Hematopoietic multipotent progenitor cell treated with erythropoietin and hydrocortisone succinate and interleukin-3 and kit ligand, for 4 days (in vitro differentiated cells): ENCODE measurements at places on chromosomes 5 and 9.

DNA sequence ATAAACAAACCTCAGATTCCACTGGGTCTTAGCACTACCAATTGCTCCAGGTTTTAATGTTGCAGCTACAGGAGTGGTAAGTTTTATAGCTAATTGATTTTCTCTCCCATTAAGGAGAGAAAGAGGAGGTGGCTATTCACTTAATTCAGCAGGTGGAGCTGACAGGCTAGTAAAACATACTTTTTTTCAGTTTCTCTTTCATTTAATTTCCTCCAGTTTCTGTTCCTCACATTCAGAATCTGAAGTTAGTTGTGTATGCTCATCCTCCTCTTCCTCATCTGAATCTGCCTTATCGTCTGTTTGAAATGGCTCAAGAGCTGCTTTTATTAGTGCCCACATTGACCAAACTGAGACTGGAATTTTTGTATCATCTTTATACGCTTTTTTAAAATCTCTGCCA is 98.0 kb downstream of the PLPPR1 start:
- DNase-seq, result no peak

GRCh38 chr5:35365758-35366157 is 135.5 kb upstream of the PRLR start:
- no peak for DNase-seq

GRCh38 chr9:119836036-119836435 is 466.8 kb upstream of the BRINP1 start:
- no peak for DNase-seq

- DNase-seq, result no peak
Observed at GRCh38 chr5:75048457-75048953, 3.9 kb downstream of the GCNT4 start.

GRCh38 chr9:3526997-3527940 is 1.5 kb upstream of the RFX3 start:
- peak; percentile 65 for DNase-seq

GRCh38 chr5:160466889-160467554 is 45.4 kb downstream of the PTTG1 start:
- DNase-seq, result peak; percentile 41

DNA sequence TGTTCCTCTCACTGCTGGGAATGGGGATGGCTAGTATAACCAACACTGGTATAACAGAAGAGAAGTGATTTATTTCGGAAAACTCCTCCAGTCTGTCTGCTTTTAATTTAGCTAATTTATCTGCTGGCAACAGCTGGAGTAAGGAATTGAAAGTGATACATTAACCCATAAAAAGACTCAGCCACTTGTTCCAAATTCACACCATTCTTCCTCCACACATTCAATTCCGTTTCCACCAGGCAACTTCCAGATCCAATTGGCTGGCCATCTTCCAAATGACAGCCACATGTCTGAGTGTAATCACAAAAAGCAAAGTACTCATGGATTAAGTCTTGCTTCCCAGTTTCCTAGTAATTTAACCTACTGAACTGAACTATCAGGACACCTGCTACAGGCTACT is 77.1 kb upstream of the RETREG1 start:
- DNase-seq, result no peak

DNA sequence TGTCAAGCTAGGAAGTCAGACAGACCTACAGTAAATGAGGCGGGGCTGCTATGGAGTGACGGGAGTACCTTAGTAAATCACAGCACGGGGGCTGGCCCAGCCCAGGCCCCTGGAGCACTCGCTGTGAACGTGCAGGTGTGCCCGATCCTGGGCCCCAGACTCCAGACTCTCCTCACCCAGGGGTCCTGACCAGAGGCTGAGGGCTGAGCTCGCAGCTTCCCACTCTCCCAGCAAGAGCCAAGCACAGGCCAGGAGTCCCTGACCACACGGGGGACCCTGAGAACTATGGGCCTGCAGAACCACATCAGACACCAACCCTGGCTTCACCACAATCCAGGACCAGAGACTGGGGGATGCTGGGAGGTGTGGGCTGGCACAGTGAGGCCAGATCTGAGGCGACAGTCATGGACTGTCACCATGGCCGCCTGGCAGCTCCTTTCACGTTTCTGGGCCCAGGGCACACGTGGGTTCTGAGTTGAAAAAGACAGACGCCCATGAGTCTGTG is 73.4 kb downstream of the ADAMTS2 start:
- DNase-seq, result no peak

- no peak for DNase-seq
Observed at GRCh38 chr9:79629721-79630120, 58.0 kb downstream of the TLE4 start.

DNA sequence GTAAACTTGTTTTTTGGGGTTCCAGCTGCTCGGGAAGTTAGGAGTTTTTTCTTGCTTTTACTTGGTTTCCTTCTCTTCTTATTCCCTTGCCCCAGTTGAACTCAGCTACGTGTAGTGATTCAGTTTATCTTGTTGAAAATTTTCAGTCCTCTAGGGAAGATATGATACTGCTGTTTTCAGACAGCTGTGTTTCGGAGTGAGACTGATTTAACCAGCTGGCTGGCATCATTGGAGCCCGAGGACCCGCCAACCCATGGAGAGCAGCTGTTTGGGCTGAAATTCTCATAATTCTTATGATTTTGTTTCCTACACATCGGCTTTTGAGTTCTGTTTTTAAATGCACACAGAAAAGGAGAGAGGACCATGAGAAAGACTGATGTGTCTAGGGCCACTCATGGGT is 271.5 kb downstream of the NR3C1 start:
- DNase-seq, result no peak

GRCh38 chr5:14234204-14234603 is 91.1 kb downstream of the TRIO start:
- no peak for DNase-seq

DNA sequence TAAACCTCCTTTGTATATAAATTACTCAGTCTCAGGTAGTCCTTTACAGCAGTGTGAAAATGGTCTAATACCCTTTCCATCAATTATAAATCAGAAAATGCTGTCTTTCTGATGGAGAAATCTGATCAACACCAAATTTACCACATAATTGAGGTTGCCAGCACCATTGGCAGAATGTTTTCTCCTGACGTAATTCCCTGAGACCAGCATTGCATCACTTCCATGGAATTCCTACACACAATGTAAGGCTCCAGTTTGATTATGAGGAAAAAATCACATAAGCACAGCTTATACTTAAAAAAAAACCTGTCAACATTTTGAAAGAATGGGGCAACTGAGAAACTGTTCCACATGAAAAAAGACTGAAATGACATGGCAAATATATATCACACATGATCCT is 618.7 kb upstream of the CDH6 start:
- DNase-seq, result no peak

- no peak for DNase-seq
Observed at GRCh38 chr9:129145841-129146292, 32.2 kb downstream of the IER5L start.

- DNase-seq, result no peak
Observed at GRCh38 chr9:80842389-80842788, 847.0 kb downstream of the TLE1 start.

- no peak for DNase-seq
Observed at GRCh38 chr5:74310997-74311930, 329.3 kb downstream of the ENC1 start.

GRCh38 chr9:112665347-112665746 is 52.6 kb downstream of the INIP start:
- peak; percentile 28 for DNase-seq

DNA sequence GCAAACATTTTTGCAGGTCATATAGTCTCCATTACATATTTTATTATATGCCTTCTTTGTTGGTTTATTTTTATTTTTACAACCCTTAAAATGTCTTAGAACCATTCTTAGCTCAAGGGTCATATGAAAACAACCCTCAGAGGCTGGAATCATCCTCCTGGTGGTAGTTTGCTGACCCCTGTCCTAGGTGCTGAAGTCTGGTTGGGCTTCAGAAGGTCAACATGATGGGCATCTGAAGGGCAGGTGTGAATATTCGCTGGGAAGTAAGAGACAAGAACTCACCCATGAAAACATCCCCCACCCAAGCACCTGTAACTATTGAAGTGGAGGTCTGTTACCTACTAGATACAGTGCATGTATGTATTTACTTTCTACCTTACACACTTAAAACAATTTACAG is 75.4 kb downstream of the OSMR start:
- DNase-seq, result peak; percentile 31

DNA sequence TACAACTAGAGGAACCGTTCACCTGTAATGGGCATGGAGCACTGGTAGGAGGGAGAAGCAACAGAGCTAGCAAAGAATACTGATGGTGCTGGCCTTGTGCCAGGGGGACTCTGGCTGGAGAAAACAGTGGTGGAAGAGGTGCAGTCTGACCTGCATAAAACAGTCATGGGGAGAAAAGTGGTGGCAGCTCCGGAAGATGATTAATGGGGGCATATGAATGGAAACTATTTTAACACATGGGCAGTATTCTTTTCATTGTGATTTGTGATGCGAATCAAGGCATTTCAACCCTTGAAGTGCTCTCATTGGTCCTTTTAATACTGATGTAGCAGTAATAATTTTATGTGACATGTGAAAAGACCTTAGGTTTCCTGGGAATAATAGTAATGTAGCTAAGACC is 219.6 kb downstream of the ADAMTS6 start:
- peak; percentile 16 for DNase-seq

- DNase-seq, result no peak
Observed at GRCh38 chr9:125883565-125884217, 136.5 kb downstream of the PBX3 start.
